ENCODE measurements at places on chromosomes 12 and 14.

DNA sequence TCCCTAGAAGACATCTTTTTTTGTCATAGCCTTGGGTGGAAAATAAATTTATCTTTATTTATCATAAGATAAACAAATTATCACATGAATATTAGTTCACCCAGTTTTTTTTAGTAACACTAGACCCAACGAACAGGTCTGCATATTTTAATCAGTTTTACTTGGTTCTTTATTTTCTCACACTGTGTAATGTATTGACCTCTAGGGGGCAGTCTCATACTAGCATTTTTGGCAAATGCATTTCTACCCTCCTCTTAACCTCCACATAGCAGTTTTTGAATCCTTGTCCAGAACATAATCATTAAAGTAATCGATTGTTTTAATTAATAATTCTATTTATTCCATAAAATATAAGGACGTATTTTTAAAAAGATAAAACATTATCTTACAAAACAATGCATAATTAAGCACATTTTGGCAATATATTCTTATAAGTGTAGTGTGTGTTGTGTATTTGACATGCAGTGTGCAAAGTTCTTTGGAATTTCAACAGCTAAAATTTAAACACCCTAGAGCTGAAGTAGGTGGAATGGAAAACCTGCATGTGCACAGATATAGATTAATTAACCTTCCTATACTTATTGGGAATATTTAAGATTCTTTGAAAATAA lies 31.6 kb upstream of the PTPRQ start:
- peak; percentile 76 for DNase-seq

DNA sequence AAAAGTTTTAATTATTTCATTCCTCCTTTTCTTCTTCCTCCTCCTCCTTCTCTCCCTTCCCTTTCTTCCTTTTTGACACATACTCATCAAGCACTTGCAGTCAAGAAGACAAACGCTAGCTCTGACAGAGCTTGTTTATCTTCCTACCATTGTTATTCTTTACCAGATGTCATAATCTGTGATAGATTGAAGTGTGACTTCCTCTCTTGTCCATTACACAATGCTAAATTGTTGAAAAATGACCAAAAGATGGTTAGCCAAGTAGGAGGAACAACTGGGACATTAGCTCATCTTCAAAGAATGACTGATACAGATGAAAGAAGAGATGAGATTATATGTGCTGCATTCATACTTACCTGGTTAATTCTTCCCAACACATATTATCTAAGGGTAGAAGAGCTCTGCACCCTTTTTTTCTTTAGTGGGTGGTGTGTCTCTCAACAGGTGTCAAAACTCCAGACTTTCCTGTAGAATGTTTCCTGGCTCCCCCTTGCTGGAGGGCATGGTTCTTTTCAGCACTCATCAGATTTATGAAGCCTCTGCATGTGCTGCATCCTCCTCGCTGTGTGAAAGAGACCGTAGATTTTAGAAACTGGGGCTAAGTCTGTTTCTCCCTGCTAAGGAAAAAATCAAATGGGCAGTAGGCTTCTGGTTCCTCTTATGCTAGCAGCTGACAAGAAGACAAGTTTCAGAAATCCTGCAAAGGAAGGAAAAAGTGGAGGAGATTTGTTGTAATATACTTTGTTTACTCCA lies 147.1 kb downstream of the TMX1 start:
- no peak for DNase-seq

- no peak for DNase-seq
Measured at GRCh38 chr12:25362646-25363045, 111.9 kb upstream of the KRAS start.

DNA sequence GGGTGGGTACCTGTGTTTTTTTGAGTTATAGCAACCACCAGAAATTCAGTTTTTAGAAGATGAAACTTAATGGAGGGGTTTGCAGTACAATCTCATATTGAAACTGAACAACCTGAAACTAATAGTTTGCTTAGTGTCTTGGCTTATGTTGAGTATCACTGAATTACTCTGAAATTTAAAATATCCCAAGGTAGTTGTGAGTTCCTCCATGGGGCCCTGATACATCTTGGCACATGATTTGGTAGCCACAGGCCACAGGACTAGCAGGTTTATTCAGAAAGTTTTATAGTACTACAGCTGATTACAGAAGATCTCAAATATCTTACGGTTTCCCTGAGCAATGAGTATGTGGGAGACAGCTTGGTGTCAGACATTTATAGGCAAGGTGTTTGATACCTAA lies 10.4 kb downstream of the PTGES3 start:
- DNase-seq = no peak

DNA sequence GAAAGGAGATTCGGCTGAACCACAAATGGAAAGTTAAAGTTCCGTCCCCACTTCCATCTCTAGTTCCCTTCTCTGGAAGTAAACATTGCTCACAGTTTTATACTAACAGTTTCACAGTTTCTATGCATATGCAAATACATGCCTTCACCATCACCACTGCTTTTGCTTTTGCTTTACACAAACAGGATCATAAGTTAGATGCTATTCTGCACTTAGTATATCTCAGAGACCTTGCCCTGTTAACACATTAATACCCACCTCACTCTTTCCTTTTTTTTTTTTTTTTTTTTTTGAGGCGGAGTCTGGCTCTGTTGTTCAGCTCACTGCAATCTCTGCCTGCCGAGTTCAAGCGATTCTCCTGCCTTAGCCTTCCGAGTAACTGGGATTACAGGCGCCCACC lies 890 bp downstream of the TEP1 start:
- DNase-seq = peak; percentile 59

- peak; percentile 70 for DNase-seq
Measured at GRCh38 chr12:110355073-110355472, 48.4 kb downstream of the ANAPC7 start.

- no peak for DNase-seq
Measured at GRCh38 chr14:66121859-66122258, 364.3 kb upstream of the CCDC196 start.

- no peak for DNase-seq
Measured at GRCh38 chr14:33631441-33631840, 319.4 kb downstream of the EGLN3 start.

DNA sequence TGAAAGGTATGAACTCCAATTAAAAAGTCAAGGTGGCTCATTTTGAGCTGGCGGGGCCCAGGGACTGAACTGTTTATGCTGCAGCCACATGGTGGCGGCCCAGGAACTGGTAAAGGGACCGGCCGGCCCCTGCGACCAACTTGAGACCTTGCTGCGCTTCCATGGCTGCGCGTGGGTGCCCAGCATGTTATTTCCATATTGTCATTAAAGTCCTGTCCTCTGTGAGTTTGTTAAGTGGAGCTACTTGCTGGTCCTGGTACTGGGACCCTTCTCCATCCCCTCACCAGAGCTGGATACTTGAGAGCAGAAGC lies 62.3 kb downstream of the BEGAIN start:
- peak; percentile 65 for DNase-seq

DNA sequence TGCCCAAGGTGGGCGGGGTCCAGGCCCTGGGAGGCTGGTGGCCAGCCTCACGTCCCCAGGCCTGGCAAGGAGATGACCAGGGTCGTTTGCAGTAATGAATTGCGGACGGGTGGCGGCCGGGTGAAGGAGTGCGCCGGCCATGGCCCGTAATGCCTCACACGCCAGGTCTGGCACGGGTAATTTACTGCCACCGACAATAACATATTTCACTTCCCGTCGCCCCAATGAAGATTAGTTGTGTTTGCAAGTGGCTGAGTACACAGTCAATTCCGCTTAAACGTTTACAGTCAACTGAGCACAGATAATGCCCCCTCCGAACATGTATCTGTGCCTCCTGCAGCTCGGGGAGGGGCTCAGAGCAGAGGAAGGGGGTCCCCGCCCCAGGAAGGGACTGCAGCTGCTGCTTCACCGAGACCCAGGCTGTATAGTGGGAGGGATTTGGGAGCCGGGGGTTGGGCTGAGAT lies 48.3 kb downstream of the MVK start:
- DNase-seq = no peak

DNA sequence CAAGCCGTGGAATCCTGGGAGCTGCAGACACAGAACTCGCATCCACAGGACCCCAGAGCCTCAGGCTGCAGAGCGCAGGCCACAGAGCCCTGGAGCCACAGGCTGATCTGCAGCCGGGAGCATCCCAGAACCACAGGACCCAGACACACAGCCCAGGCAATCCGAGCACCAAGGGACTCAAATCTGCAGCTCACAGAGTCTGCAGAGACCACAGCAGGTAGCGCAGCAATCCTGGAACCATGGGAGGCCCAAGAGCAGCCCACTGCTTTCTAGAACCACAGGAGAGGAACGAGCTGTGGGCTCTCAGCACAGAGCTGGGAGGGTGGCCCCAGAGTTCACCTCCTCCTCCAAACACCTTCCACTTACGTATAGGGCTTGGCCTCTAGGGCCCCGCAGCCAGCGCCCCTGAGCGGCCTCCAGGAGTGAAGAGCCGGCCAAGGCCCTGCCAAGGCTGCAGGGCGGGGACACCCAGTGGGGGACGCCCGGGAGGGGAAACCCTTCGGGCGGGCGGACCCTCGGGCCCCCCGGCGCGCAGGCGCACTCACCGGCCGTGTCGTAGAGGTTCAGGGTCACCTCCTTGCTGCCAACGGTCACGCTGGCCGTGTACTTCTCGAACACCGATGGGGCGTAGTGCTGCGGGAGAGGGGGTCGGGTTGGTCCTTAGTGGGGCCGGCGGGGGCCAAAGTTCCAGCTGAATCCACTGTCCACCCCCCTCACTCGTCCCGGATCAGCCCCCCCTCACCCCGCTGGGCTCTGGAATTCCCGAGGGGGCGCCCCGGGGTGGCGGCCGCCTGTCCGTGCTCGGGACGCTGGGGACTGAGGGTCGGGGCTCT lies 665 bp downstream of the RHOF start:
- DNase-seq = peak; percentile 80

DNA sequence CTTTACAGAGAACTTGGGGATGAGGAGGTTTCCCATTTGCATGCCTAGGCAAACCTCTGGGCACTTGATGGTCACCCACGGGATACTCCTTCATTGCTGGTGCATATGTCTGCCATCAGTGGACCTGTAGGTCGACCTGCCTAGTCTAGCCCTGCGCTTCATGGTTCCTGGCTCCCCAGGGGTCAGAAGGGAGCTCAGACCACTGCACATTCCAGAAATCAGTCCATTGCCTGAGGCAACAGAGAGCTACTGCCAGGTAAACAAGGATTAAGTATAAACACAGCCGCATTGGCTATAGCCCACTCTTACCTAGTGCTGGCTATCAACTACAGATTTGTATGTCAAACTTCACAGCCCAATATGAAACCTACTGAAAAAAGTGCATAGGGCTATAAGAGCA lies 476.4 kb downstream of the SOX5 start:
- no peak for DNase-seq

GRCh38 chr14:105527826-105528585 lies 1.6 kb downstream of the TMEM121 start:
- DNase-seq = peak; percentile 72

- no peak for DNase-seq
Measured at GRCh38 chr14:93723001-93723400, 65.3 kb downstream of the PRIMA1 start.

- no peak for DNase-seq
Measured at GRCh38 chr12:20305470-20305869, 62.9 kb upstream of the PDE3A start.

DNA sequence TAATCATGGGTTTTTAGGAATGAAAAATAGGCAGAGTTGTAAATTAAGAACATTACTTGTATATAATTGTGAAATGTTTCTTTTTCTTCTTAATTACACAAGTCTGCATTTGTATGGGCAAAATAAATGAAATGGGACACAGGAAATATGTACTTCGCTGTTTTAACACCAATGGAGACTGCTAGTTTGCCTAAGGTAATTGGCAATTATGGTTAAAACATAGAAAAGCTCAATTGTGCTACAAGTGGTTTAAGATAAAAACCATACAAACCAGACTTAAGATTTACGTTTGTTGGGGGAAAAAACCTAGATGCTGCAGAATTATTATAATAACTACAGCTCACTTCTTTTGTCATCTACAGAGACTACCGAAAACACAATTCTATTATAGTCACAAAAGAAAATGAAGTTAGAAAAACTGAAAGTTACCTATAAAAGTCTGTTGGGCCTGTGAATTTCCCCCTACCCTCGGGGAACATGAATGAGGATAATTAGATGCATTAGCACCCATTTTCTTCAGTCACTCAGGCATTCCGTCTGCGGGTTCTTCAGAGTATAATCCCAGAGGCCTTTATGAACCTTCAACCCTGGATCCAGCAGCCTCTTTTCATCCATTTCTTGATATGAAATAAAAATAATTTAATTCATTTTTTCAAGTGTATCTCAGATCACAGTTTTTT lies 37.2 kb downstream of the BTBD7 start:
- DNase-seq = no peak

GRCh38 chr14:84806622-84807021 lies 723.3 kb upstream of the FLRT2 start:
- no peak for DNase-seq

DNA sequence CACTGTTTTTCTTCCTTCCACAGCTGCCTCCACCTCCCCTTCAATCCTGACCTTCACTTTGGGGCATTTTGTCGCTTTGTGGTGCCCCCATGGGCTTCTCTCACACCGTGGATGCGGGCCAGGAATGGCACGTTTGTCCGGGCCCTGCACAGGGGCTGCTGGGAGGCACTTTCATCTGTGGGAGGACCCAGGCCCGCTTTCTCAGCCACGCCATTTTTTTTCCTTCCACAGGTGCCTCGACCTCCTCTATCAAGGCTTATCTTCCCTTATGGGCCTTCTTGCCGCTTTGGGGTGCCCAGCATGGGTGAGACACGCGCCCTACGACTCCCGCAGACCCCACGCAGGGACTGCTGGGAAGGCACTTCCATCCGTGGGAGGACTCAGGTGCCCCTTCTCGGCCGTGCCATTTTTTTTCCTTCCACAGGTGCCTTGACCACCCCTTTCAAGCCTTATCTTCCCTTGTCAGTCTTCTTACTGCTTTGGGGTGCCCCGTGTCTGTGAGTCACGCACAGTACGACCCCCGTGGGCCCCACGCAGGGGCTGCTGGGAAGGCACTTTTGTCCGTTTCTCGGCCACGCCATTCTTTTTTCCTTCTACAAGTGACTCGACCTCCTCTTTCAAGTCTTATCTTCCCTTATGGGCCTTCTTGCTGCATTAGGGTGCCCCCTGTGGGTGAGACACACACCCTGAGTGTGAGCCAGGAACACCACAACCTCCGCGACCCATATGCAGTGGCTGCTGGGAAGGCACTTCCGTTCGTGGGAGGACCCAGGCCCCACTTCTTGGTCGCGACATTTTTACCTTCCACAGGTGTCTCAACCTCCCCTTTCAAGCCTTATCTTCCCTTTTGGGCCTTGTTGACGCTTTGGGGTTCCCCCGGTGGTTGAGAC lies 270.7 kb downstream of the ALG10 start:
- DNase-seq = peak; percentile 62

- DNase-seq = no peak
Measured at GRCh38 chr12:111417784-111418593, 12.3 kb downstream of the SH2B3 start.

DNA sequence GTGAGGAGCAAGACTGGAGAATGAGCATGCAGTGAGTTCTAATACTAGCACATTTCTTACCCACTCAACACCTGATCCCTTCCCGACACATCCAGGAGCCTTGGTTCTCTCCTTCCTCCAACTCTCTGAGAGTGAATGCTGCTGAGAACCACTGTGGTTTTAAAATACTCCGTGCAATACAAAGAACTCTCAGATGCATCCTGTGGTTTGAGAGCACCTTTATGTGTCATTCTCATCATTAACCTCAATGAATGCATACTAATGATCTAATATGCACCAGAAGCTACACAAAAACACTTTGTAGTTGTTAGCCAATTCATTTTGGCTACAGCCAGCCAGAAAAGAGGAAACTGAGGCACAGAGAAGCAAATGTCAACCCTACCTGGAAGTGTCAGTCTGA lies 87.6 kb downstream of the GALNT8 start:
- no peak for DNase-seq

GRCh38 chr12:39990122-39991101 lies 115.5 kb downstream of the SLC2A13 start:
- peak; percentile 67 for DNase-seq
